ENCODE measurements at places on chromosomes 16 and 17. TPM values are rescaled to one million over a fixed set of nuclear protein-coding genes. Genes with fewer than 3 reads are reported as not detected.
A peak's percentile ranks its signal among the peaks of the same experiment; 100 is the strongest.

GRCh38 chr16:77965346-77965745, 57.0 kb upstream of the CLEC3A start:
- DNase-seq, result no peak

DNA sequence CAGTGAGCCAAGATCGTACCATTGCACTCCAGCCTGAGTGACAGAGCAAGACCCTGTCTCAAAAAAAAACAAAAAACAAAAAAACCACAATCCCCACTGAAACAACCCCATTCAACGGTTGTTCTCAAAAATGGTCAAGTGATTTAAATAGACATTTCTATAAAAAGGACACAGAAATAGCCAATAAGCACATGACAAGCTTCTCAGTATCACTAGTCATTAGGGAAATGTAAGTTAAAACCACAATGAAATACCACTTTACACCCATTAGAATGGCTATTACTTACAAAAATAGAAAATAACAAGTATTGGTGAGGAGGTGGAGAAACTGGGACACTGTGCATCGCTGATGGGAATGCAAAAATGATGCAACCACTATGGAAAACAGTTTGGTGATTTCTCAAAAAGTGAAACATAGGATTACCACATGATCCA, 26.6 kb upstream of the MYLK3 start:
- DNase-seq, result no peak

- DNase-seq, result peak; percentile 88
Measured at GRCh38 chr16:14529010-14529669, 100.9 kb downstream of the PARN start.

- DNase-seq, result no peak
Measured at GRCh38 chr16:82412770-82413169, 214.0 kb upstream of the CDH13 start.

DNA sequence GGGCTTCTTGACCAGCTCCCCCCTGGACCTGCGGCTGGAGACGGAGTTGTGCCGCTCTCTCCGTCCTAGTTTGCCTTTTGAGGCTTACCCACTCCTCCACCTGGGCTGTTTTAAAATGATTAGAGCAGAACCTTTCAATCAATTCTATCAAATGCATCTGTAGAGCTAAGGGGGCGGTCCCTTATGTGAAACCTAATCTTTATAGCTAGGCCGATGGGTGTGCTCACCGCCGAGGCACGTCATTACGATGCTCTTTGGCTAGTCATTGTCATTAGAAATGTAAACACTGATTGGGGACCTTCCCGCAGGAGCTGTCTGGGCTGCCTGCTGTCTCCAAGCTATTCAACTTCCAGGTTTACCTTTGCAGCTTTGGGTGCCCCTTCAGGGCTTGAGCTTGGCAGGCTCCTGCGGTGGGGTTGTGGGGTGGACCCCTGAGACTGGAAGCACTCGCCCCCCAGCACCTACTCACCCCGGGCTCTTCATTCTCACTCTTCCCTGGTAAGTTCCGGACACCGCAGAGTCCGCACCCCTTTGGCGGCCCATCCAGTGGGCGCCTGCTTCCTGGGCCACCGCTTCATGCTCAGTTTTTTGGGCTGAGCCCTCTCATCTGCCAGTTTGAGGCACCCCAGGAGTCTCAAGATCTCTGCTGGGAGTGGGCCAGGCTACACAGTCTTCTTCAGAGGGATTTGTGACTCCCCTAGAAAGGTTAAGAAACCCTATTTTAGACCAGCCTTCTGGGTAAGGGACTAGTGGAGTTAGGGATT, 20.9 kb upstream of the IL17C start:
- no peak for DNase-seq

GRCh38 chr17:27879987-27880608, 13.1 kb downstream of the LYRM9 start:
- peak; percentile 80 for DNase-seq

GRCh38 chr16:6249863-6250262, 1082.8 kb upstream of the RBFOX1 start:
- no peak for DNase-seq

GRCh38 chr17:81549031-81549557, 3.1 kb downstream of the FAAP100 start:
- no peak for DNase-seq

DNA sequence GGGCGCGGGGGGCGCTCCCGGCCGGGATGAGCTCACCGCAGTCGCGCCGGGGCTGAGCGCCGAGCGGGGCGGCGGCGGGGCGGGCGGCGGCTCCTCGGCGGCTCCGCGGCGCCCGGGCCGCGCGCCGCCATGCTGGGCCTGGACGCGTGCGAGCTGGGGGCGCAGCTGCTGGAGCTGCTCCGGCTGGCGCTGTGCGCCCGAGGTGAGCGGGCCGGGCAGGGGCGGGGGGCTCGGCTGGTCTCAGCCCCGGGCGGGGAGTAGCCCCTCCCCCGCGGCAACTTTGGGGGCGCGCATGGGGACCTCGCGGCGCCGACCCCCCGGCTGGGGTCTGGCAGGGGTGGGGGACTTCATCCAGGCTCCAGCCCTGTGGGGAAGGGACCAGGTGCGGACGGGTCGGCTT, at the start of gene ARHGDIG:
ARHGDIG (plus strand) TSS at position 40 of the 400 bp plus-strand sequence; CDS start at position 130, 90 bp downstream.
- DNase-seq, result no peak

DNA sequence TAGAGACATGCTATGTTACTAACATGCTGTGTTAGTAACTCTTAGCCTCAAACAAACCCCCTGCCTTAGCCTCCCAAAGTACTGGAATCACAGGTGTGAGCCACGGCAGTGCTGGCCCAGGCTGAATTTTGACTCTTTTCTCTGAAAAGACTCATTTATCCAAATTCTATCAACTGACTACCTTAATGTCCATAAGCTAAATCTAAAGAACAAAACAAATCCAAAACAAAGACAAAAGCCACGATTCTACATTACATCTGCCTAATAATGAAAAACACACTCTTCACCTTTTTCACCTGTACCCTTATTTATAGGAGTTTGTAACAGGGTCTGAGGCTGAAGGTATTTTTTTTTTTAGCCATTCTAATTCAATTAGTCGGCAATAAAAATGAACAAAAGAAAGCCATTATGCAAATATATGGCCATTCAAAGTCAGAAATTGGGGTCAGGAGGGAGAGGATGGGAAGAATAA, 432.5 kb downstream of the RBFOX1 start:
- no peak for DNase-seq

VTN gene
- polyA plus RNA-seq, result 1.2 TPM

GRCh38 chr16:15648135-15648730, 1.8 kb upstream of the NDE1 start:
- no peak for DNase-seq

SHCBP1 gene
- 8.9 TPM for polyA plus RNA-seq

UBALD2 gene
- 27.3 TPM for polyA plus RNA-seq

GRCh38 chr17:80772906-80773242, 218.8 kb upstream of the CHMP6 start:
- no peak for DNase-seq
